Natural killer cell treated with Interleukin-12 subunit alpha and Interleukin-12 subunit beta and Interleukin-15 and Interleukin-18, amount 100 ng/mL, for 72 hours (primary cell): ENCODE measurements at places on chromosomes 7 and 10. TPM values are rescaled to one million over a fixed set of nuclear protein-coding genes. Genes with fewer than 3 reads are reported as not detected.

The SPDYE9 gene
- not detected for total RNA-seq

The NUTM2A gene
- total RNA-seq = 0.56 TPM

The AKR1C8 gene
- total RNA-seq = 0.38 TPM

- DNase-seq = no peak
Measured at GRCh38 chr7:155889636-155890511, 77.6 kb upstream of the SHH start.

DNA sequence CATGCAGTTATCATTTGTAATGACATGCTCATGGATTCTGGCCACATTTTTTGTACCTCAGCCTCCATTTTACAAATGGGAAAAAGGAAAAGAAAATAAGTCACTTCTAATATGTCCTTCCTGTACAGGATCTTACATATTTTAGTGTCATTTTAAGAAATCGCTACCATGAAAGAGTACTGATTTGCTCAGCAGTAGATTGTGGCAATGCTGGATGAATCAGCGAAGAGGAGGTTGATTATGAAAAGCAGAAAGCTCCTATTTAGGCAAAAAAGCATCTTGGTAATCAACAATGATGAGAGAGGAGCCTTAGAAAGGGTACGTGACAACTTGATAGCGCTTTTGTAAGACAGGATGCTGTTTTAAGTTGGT lies 522.9 kb downstream of the PARD3 start:
- no peak for DNase-seq

GRCh38 chr10:43046288-43046991 lies 30.4 kb upstream of the RET start:
- no peak for DNase-seq

- no peak for DNase-seq
Measured at GRCh38 chr7:66958538-66959350, 36.6 kb downstream of the SBDS start.
